ENCODE measurements at places on chromosomes 4 and X. TPM values are rescaled to one million over a fixed set of nuclear protein-coding genes. Genes with fewer than 3 reads are reported as not detected.

GRCh38 chrX:19887911-19888879, 795 bp upstream of the SH3KBP1 start:
- H3K27me3 ChIP-seq = no peaks in the 10 kb centered on the region
- no peaks in the 10 kb centered on the region for H3K36me3 ChIP-seq
- H3K27ac ChIP-seq = peak overlapping the region; percentile 52
- H3K4me1 ChIP-seq = peaks cover 4% of the 10 kb centered on the region
- H3K4me3 ChIP-seq = peak overlapping the region; percentile 60

The RADX gene
- total RNA-seq = 9.9 TPM

- H3K27me3 ChIP-seq = no peaks in the 10 kb centered on the region
- H3K4me3 ChIP-seq = no peak overlapping the region
- H3K27ac ChIP-seq = no peak overlapping the region
- DNase-seq = no peak
Observed at GRCh38 chr4:89682808-89683207, 154.2 kb downstream of the SNCA start.

The JAKMIP1 gene
- 3.5 TPM for total RNA-seq

The GAGE12F gene
- total RNA-seq = not detected
